Muscle of leg (tissue), 16 donors: ENCODE measurements at places on chromosomes 7 and 10. TPM values are rescaled to one million over a fixed set of nuclear protein-coding genes. Genes with fewer than 3 reads are reported as not detected.

GRCh38 chr7:115191526-115191925, 269.6 kb downstream of the MDFIC start:
- no peak for DNase-seq
- no peaks in the 10 kb centered on the region for H3K4me1 ChIP-seq
- no peaks in the 10 kb centered on the region for H3K27me3 ChIP-seq
- no peaks in the 10 kb centered on the region for H3K36me3 ChIP-seq
- H3K4me3 ChIP-seq = no peak overlapping the region
- no peak overlapping the region for H3K27ac ChIP-seq

The CELF2 gene
- 37.2 TPM for total RNA-seq

DNA sequence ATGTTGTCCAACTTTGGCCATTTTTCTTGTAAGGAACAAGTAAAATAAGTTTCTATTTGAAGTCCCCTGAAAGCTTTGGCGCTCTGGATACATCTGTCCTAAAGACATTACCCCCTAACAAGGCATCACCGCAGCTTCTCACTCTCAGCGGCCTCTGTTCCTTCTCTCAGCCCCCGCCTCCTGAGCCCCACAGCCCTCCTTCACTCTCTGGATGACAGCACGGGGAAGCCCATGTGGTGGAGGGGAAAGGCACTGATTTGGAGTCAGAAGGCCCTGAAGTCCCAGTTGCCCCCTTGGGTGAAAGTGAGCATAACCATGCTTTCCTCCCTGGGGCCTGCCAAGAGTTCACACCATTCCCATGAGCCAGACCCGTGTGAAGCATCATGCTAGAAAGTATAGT, 4.6 kb downstream of the H2BK1 start:
- H3K4me1 ChIP-seq = peaks cover 3% of the 10 kb centered on the region
- H3K4me3 ChIP-seq = no peak overlapping the region
- H3K36me3 ChIP-seq = no peaks in the 10 kb centered on the region
- no peak overlapping the region for H3K27ac ChIP-seq
- H3K27me3 ChIP-seq = peaks cover 44% of the 10 kb centered on the region

- no peak overlapping the region for H3K27ac ChIP-seq
- no peaks in the 10 kb centered on the region for H3K27me3 ChIP-seq
- DNase-seq = no peak
- H3K4me1 ChIP-seq = no peaks in the 10 kb centered on the region
- H3K4me3 ChIP-seq = no peak overlapping the region
Observed at GRCh38 chr7:142962991-142963390, 828 bp upstream of the KEL start.

DNA sequence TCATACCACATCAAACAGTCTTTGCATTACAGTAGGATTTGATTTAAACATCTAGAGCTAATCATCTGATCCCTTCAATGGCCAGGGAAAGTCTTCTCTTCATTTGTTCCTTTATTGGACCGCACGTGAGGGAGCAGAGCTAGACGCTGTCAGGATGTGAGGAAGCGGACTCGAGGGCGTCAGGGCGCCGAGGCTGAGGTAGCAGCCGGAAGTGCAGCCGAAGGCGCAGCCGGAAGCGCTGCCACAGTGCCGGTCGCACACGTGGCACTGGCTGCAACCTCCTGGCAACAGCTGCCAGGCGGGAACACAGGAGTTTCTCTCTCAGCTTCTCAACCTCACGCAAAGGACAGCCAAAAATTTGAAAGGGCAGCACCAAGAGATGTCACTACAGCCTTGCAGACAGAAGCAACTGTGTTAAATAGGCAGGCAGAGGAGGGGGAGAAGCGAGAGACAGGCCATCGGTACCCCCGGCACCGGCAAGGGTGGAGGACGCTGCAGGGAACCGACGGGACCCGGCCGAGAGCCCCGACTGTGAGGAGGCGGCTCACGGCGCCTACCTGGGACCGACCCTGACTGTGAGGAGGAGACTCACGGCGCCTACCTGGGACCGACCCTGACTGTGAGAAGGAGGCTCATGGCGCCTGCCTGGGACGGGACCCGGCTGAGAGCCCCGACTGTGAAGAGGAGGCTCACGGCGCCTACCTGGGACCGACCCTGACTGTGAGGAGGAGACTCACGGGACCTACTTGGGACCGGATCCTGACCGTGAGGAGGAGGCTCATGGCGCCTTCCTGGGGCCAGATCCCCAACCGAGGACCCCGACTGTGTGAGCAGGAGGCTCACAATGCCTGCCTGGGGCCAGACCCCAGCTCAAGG, 32.3 kb downstream of the VIPR2 start:
- DNase-seq = no peak
- H3K36me3 ChIP-seq = no peaks in the 10 kb centered on the region
- no peak overlapping the region for H3K27ac ChIP-seq
- peaks cover 42% of the 10 kb centered on the region for H3K4me1 ChIP-seq
- H3K4me3 ChIP-seq = no peak overlapping the region

- no peaks in the 10 kb centered on the region for H3K4me1 ChIP-seq
- H3K36me3 ChIP-seq = no peaks in the 10 kb centered on the region
- H3K27ac ChIP-seq = no peak overlapping the region
- no peak for DNase-seq
- H3K27me3 ChIP-seq = no peaks in the 10 kb centered on the region
Observed at GRCh38 chr7:26331113-26331512, 39.5 kb downstream of the SNX10 start.

The OPN1SW gene
- total RNA-seq = not detected
